ENCODE measurements at places on chromosomes 4 and X. TPM values are rescaled to one million over a fixed set of nuclear protein-coding genes. Genes with fewer than 3 reads are reported as not detected.

The IL2 gene
- total RNA-seq = not detected

The SLC10A7 gene
- 31.6 TPM for total RNA-seq

The DCAF8L1 gene
- not detected for total RNA-seq

The MFAP3L gene
- total RNA-seq = 11.3 TPM

The XPNPEP2 gene
- not detected for total RNA-seq

The ZFX gene
- 48.8 TPM for total RNA-seq

The ADH7 gene
- not detected for total RNA-seq

The MEPE gene
- total RNA-seq = not detected

The TGIF2LX gene
- not detected for total RNA-seq

The FGFR3 gene
- 13.8 TPM for total RNA-seq
